ENCODE measurements at places on chromosomes 2 and 18.

DNA sequence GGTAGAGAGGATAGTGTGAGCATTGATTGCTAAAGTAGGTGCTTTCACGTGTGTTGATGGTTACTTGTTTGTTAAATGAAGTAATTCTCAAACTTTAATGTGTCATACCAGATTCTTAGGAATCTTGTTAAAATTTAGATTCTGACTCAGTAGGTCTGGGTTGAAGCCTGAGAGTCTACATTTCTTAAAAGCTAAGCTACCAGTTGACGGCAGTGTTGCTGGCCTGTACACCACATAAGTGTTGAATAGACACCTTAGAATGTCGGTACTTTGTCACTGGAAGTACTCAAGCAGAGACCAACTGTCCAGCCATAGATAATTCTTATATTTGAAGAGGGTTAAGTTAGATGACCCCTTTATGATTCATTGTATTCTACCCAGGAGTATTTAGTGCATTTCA lies 79.8 kb downstream of the ACVR2A start:
- no peak for DNase-seq

DNA sequence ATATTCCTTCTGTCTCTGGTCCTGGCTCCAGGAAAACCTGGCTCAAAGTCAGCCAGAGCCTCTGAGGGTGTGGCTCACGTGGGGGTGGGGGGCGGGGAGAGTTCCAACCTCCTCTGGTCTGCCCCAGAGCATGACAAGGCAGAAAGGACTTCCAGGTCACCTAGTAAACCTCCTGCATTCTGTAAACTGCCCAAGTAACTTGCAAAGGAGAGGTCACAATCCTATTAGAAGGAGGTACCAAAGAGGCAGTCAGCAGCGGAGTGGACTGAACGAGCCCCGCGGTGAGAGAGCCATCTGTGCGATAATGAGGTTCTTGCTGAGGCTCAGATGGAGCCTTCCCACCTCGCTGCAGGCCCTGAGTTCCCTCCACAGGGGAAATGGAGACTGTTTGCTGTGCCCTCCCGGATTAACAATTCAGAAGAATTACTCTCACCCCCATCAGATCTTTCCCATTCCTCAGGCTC lies 58.9 kb upstream of the GATA6 start:
- DNase-seq, result no peak

GRCh38 chr2:38948995-38949394 lies 59.3 kb downstream of the ARHGEF33 start:
- DNase-seq, result no peak

DNA sequence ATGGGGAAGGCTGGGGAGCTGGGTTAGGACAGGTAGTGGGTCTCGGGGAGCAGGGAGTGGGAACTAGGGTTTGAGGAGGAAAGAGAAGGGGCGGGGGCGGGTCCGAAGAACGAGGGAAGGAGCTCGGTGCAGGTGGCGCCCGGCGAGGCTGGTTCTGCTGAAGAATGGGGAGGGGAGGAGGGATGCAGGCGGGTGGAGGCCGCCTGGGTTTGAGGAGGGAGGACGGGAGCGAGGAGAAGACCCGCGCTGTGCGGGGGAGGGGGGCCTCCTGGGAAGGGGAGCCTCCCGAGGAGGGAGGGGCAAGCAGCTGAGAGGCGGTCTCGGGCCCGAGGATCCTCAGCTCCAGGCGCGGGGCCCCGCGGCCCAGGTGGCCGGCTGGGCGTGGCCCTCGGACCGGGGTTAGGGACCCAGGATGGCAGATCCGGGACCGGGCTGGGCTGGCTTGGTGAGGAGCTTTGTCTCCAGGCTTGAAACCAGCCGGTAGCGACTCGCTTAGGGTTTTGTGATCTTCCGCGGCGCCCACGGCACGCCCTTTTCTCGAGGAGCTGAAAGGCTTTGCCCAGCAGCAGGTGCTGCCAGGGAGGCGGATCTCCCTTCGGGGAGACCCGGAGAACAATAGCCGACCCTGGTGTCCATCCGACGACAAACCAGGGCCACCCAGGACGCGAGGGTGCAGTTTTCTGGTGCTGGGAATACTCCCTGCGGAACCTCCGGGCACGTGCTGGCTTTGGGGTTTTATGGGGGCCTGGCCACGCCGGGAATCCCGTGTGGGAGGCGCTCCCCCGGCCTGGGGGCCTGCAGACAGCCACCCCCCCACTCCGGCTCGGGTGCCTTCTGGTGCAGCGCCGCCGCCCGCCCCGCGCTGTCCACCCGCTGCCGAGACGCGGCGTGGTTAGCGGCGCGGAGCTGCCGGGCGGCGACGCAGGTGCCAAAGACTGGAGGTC lies 1.4 kb downstream of the DPYSL5 start:
- no peak for DNase-seq

GRCh38 chr2:43898838-43899346 lies 60.1 kb downstream of the ABCG8 start:
- no peak for DNase-seq

DNA sequence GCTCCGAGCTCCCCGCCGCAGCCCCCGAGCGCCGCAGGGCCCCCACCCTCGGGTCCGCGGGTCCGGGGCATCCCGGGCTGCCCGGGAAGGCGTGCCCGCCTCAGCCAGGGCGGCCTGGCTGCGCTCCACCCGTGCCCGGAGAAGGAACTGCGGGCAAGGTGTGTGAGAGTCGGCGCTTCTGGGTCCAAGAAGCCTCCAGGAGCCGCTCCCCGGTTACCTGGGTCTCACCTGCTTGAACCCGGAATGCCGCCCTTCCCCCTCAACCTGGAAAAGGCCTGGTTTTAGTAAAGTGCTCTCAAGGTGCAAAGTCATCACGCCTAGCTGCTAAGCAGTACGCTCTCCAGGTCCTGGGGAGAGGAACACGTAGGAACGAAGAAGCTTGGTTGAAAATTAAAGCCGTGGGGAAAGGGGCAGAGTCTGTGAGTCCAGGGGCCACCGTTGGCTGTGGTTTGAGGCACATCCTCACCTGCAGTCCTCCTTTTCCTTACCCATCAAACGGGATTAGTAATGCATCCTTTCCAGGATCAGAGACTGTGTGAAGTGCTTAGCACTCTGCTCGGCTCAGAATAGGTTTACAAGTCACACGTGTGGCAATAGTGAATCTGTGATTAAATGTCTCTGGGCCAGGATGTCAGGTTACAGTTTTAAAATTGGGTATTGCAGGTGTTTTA lies 1.2 kb downstream of the ASAP2 start:
- no peak for DNase-seq

DNA sequence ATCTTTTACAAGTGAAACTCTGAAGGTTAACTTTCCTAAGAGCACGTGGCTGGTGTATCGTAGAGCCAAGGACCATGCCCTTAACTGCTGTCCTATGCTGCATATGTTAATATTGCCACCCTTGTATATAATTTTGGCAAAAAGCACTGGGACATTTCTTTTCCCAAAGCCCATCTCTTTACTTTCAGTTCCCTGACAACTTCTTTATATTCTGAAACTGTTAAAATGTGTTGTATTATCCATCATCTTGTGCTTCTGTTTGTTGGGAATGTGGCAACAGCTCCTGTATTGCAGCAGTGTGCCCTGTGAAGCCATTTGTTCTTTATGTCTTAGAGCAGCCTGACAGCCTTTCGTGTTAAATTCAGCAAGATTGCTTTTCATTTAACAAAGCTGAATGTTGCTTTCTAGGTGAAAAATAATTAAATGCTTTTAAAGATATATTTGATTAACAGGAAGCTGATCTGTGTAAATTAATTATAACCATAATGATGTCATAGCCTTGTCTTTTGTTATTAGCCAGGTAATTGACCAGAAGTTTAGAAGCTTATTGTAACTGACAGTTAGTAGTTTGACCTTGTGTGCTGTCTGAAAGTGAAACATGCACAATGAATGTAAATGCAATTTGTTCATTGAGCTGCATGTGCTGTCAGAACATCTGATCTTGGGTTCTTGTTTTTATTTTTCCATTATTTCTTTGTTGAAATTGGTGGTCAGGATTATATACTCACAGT lies 9.7 kb downstream of the RHBDD1 start:
- DNase-seq, result no peak

GRCh38 chr2:233096006-233096405 lies 35.9 kb downstream of the INPP5D start:
- no peak for DNase-seq

DNA sequence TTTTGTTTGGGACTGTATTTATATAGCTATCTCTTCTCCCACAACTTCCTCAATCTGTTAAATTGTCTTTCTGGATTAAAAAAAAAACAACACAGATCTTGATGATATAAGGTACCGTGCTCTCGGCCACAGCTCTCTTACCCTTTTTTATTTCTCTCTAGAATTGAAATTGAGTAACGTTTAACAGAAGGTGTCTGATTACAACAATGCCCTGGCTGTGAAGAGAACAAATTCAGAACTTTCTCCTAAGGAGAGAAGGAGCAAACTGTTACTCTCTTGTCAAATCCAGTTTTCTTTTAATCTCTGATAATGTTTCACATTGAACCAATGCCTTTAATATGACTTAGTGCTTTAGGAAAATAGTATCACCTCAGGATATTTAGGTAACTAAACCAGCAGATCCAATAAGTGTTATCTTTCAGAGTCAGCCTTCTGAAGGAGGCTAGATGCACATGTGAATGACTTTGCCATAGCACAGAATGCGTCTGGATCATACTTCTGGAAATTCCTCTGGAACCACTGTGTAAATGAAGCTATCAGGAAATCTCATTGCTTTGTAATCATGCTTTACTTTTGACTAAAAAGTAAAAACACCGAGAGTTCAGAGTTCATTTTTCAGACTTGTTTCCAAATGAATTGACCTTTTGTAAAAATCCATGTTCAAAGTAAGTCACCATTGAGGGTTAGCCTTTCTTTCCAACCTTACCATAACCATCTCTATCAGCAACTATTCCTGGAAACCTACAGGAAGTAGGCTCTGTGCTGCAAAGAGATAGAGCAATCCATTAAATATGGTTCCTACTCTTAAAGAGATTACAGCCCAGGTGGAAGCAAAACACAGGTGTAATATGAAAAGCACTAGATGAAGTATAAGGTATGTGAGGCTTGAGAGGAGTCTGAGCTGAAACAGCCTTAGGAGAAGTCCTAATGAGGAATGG lies 147.0 kb upstream of the OSR1 start:
- DNase-seq, result no peak

- no peak for DNase-seq
These were observed 788.4 kb upstream of the SOX11 start for GRCh38 chr2:4903656-4904348.

- no peak for DNase-seq
These were observed 45.2 kb upstream of the NYAP2 start for GRCh38 chr2:225354281-225354774.

GRCh38 chr2:128732976-128733431 lies 414.3 kb upstream of the HS6ST1 start:
- DNase-seq, result no peak

DNA sequence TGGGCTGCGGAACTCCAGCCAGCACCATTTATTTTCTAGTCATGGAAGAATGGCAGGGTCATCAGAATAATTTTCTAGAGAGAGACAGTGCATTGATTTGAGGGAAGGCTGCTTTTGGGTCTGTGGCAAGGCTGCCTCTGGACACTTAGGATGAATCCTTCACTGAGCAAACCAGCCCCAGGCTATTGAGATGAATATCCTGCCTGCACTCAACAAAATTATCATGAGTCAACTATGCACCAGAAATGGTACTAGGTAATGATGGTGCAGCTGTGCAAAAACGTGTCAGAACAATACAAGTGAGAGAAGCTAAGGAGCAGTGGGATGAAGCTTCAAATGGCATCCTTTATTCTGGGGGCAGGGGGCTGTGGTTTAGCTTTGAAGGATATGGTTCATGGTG lies 115.8 kb downstream of the SPHKAP start:
- no peak for DNase-seq

- no peak for DNase-seq
These were observed 462.2 kb downstream of the BCL11A start for GRCh38 chr2:60091266-60091665.

DNA sequence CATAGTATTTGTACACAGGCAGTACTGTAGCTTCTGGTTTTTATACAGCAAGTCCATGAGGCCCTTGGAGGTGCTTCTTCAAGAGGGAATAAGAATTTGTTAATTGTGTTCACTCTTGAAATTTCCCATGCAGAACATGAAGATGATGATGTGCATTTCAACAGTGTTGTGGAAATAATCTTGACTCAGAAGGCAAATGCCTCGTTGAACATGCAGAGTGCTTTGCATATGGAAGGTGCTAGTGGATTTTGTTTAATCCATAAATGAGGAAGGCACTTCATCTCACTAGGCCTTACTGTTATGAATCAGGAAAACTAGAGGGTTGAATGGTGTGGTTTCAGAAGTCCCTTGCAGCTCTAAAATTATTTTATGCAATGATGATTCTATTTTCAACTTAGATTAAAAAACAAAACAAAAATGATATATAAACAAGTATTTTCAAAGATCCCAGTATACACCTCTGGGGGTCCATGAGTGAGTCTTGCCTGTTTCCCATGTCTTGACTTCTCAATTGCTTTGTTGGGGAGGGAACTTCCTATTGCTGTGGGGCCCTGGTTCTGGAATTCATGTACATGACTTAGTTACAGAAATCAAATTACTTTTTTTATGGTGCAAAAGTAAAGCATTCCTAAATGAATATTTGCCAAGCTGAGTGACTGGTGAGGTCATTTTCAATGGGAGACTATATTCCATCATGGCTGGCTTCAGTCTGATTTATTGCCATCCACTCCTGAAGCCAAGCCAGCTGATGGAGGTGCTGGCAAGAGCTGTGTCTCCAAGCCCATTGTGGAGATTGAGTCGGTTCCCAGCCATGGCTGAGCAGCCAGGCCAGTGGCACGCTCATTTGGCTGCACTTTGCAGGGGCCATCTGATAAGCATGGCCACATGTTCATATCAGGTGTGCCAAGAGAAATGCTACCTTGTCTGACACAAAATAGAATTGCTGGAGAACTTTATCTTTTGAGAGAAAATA lies 56.5 kb downstream of the MGAT5 start:
- no peak for DNase-seq

GRCh38 chr2:108409768-108410167 lies 32.0 kb downstream of the SULT1C4 start:
- no peak for DNase-seq

GRCh38 chr2:219125225-219125885 lies 35.3 kb downstream of the NHEJ1 start:
- DNase-seq, result no peak

- no peak for DNase-seq
These were observed 35.5 kb downstream of the STAT1 start for GRCh38 chr2:190978389-190979053.

DNA sequence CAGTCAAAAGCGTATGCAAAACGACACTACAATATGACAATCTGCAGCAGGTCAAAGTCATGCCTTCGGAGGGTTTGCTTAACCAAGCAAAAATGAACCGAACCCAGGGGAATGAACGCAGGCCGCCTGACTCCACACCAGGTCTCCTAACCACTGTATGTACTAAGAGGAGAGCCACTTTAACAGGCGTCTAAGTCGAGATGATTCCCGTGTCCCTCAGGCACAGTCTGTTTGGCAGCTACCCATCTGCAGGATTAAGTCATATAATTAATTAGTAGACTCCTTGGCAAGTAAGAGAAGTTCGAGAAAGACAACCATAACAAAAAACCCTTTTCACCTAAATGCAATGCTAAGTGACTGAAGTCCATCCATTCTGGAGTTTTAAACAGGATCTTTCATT lies 15.2 kb downstream of the CYB5A start:
- DNase-seq, result no peak

DNA sequence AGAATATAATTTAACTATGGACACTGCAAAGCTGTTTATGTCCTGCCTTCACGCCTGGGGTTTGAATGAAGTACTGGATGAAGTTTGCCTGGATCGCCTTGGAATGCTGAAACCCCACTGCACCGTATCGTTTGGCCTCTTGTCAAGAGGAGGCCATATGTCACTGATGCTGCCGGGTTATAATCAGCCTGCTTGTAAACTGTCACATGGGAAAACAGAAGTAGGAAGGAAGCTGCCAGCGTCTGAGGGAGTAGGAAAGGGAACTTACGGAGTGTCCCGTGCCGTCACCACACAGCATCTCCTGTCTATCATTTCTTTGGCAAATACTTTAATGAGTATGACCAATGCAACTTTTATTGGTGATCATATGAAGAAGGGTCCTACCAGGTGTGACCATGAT lies 105.8 kb downstream of the WDR7 start:
- no peak for DNase-seq
